ENCODE measurements at places on chromosomes 6 and 20.

DNA sequence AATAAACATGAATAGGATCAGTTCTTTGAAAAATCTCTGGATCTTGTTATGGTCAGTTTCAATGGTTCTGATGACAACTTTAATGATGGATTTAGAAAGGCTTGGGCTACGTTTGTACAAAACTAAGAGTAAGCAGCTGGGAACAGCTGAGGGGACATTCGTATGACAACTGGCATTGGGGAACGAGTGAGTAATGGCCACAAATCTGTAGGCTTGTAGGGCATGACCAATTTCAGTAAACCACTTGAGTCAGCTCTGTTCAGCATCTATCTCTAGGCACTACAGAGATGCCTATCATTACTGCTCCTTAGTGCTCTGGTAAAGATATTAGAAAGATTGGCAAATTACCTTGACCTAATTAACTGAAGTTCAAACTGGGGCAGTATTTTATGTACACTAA is 1375.6 kb downstream of the EPHA7 start:
- no peak for DNase-seq

- no peak for DNase-seq
These were observed 63.0 kb downstream of the OPN5 start for GRCh38 chr6:47844881-47845280.

- no peak for DNase-seq
These were observed 101.8 kb downstream of the PREP start for GRCh38 chr6:105301072-105301503.

DNA sequence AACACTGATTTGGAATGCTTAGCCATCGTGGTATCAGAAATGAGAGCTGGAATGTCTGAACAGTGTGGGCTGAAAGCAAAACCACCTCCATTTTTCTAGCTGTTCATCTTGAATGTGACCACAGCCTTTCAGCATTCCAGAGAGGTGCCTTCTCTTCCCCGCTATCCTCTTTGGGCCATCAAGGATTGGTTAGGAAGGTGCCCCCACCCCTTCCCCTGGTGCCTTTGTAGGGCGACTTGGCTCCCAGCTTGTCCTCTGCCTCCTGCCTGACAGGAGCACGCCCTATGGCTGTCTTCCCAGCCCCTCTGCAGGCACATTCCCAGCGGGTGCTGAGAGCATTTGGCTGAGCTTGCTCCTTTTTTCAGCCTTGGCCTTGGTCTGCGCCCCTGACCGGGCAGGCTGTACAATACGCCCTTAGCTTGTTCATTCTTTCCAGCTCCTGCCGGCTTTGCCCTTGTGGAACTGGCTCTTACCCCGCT is 97.5 kb downstream of the ARMC2 start:
- no peak for DNase-seq

DNA sequence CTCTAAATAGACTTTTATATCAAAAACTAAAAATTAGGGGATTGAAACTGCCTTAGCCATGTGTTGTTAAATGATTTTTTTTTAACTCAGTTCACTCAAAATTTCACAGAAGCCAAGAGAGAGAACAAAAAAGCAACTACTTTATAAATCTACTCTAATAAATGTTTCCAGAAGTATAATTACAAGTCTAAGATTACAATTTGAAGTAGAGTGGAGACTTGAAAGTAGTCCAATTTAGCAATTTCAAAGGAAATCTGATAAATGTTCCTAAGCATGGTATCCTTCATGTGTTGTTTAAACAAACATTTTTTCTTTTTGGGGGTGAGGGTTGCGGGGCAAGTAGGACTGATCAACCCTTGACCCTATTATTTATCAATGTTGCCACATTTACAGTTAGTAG is 72.6 kb downstream of the PHIP start:
- no peak for DNase-seq

DNA sequence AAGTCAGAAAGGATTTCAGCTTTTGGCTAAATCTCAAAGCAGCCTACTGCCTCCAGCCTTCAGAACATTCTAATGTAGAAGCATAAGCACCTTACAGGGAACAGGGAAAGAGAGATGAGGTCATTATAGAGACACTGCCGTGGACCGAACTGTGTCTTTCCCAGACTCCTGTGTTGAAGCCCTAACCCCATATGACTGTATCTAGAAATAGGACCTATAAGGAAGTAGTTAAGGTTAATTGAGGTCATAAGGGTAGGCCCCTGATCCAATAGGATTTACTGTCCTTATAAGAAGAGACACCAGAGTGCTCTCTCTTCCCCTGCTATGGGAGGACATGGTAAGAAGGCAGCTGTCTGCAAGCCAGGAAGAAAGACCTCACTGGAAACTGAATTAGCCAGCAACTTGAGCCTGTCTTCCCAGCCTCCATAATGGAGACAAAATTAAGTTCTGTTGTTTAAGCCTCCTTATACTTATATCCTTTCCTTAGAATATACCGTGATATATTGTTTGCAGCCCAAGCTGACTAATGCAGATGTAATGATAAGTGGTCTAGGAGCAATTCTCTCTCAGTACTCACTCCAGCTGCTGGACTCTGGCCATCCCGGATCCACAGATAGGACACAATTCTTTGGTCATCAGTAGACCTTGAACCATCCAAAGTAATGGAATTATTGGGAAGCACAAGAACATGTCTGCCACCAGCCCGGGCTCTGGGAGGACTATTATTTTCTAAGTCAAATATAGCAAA is 71.4 kb downstream of the ALDH5A1 start:
- no peak for DNase-seq

DNA sequence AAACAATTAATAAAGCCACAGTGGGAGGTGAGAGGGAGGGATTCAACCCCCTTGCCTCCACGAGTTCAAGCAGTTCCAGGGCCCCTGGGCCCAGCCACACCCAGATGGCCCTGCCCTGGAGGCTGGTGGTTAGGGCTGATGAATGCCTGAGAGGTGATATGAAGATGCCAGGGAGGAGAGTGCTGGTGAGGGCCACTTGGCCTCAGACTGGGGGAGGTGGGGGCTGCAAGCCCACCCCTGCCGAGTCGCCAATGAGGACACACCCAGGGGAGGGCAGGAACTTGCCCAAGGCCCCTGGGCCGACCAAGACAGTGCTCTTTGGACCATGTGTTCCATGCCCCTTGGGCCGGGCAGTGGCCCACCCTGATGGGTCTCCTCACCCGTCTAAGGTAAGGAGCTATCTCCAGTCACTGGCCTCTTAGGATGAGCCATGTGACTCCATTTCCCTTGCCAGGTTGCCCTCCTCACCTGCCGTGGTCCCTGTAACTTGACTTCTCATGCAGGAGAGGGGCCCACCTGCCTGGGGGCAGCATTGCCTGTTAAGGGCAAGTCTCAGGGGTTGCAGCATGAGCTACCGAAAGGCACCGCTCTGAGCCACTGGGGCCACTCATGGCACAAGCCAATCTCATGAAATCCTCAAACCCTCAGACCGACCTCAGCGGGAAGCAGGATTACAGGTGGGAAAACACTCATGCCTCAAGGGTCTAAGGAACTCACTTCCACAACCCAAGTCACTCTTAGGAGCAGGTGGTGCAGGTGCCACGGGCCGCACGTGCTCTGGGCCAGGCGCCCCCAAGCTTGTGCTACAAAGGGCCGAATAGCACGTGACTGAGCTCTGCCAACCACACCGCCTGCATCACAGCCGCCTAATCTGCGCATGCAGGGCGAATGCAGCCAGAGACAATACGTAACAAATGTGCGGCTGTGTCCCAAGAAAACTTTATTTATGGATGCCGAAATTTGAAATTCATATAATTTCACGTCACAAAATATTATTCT is 147.4 kb upstream of the MLN start:
- no peak for DNase-seq

GRCh38 chr6:124066946-124067552 is 263.4 kb downstream of the NKAIN2 start:
- DNase-seq, result no peak

DNA sequence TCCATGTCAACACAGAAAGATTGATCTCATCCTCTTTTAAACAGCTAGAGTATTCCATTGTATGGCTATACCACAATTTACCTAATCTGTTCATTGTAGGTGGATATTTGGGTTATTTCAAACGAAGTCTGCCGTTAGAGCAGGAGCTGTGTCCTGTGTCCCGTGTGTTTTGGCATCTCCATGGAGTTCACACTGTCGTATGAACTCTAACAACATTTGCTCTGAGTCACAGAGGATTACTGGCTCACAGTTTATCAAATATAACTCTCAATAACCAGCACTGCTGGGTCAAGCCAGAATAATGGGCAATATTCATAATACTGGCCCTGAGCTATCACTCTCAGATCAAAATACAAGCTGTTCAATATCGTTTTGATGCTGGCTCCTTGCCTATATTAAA is 16.4 kb downstream of the TRAM2 start:
- no peak for DNase-seq

DNA sequence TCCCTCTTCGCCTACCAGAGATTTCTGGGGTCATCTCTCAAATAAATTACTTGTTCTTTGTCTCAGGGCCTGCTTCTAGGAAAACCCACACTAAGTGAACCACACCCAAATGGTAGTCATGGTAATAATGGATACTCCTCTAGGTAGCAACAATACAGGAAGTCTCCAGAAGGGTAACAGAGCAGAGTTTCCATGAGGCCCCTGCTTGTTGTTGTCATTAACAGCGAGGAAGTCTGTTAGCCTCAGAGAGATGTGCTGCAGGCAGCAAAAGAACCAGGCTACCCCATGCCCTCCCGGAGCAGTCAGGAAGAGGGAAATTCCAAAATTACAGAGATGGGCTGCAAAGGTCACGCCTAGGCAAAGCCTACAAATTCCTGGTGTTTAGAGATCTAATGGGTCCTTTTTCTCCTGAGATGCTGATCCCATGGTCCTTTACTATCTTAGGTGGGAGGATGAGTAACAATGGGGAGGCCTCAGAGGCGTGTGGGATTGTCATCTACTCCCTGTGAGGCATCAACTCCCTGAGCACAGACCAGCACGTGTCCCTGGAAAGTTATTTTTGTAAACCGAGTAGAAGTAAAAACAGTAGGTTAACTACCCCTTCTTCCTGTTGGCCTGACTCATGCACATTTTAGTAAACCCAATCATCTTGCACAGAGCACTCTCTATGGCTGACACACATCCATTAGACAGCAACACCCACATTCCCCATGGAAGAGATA is 10.1 kb downstream of the ISM1 start:
- no peak for DNase-seq

DNA sequence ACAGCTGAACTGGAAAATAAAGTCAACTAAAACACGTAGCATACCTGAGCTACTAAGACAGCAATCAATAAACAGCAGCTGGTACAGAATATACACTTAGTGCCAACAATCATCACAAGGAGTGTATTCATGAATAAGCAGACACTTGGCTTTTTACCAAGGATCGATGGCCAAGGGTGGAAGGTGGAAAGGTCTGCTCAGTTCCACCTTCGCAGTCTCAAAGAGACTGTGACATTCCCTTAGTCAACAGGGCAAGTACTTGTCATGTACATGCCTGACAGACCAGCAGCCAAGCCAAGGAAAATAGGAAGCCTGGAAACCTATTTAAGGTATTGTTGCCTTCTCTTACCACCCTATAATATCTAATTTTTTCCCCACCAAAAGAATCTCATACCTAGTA is 21.4 kb downstream of the HBS1L start:
- no peak for DNase-seq

DNA sequence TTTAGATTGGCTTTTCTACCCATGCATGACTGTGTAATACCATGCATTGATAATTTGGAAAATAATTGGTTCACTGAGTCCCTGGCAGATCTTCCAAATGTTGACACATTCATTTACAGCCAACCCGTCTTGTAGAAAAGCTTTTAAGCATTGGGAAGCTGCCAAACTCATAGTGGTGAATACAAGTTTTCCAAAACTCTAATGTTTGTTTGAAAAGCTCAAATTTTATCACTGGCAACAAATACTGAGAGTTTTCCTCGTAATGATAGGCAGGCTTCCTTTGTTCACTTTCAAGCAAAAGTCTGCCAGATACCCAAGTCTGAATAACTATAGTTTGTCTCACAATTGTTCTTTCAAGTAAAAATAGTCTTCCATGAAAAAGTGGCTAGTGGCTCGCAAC is 143.0 kb downstream of the FIG4 start:
- DNase-seq, result no peak

- no peak for DNase-seq
These were observed 139.5 kb downstream of the BCAS1 start for GRCh38 chr20:53930651-53931504.

DNA sequence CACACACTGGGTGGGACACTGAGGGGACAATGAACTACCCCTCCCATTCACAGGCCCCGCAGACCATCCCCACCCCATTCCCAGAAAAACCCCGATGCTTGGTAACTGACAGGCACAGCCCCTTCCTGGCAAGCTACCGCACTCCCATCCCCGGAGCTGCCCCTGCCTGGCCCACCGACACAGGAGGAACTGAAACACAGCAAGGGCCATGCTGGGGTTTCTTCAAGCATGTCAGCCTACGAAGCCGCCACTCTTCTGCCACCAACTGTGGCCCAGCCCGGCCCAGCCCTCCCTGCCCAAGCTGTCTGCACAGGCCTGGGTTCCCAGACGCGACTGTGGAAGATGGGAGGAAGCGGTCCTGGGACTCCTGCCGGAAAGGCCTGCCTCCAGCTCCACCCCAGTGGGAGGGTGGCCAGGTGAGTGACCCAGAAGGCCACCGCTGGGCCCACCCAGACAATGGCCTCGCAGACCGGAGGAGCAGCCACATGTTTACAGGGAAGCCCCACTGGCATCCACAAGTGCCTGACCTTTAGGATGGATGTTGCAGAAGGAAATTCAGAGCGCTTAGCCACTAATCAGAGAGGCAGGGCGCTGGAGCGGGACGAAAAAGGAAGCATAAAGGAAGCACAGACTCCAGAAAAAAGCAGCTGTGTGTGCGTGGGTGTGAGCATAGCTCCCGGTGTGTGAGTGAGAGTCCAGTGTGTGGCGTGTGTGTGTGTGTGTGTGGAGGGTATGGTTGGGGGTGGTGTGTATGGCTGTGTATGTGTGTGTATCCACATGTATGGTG is 91.6 kb downstream of the PRND start:
- DNase-seq, result no peak

- DNase-seq, result no peak
These were observed 79.2 kb upstream of the PHACTR2 start for GRCh38 chr6:143598466-143599080.

DNA sequence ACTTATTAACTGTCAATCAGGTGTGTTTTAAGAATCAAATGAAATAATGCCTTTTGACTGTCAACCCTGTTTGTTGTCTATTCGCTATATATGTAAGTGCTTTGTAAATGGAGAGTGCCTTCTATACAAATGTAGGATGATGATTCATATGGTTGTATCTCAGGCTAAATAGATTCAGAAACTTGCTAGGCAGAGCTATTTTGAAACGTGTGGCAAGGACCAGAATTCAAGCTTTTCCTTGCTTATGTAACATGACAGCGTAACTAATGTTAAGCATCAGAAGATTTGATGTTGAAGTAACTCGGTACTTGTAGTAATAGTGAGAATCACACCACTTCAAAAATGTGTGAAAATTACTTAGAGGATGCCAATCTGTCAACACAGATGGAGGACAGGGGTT is 3.4 kb downstream of the OGFRL1 start:
- DNase-seq, result no peak

DNA sequence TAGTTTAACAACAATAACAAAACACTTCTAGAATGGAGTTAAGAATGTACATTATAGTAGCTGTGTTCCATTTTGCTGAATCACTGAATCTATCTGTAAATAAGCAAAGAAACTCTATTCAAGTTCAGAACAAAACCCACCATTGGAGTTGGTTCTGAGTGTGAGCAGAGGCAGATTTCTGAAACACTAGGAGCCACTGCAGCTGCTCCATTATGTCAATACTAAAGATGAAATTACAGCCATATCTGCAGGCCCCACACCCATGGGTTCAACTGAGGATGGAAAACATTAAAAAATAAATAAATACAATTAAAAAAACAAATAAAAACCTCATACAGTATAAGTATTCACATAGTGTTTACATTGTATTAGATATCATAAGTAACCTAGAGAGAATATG is 91.0 kb downstream of the REPS1 start:
- DNase-seq, result no peak
